ENCODE measurements at places on chromosomes 2 and 18.

DNA sequence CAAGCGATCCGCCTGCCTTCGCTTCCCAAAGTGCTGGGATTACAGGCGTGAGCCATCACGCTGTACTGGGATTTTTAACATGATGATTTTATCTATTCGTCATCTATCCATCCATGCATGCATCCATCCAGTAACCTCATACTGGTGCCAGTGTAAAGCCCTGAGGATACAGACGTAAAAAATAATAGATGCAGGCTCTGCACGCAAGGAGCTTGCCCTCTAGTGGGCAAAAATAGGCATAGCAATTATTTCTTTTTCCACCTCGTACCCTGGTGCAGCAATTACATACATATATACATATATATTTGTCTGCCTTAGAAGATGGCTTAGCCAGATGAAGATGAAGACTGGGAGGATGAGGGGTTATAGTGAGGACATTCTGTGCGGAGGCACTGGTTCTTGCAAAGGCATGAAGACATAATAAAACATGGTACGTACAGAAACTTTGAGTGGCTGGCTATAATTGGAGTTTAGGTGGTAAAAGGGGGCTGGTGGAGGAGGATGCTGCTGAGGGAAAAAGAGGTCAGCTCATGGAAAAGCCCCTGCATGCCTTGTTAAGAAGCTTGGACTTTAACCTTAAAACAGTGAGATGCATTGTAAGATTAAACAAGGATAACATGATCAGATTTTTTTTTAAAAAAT is 19.6 kb upstream of the RPIA start:
- DNase-seq, result no peak

GRCh38 chr2:101305492-101306078 is 2.9 kb downstream of the RNF149 start:
- no peak for DNase-seq

GRCh38 chr2:128317181-128317898 is 1.3 kb downstream of the HS6ST1 start:
- DNase-seq, result peak; percentile 57

DNA sequence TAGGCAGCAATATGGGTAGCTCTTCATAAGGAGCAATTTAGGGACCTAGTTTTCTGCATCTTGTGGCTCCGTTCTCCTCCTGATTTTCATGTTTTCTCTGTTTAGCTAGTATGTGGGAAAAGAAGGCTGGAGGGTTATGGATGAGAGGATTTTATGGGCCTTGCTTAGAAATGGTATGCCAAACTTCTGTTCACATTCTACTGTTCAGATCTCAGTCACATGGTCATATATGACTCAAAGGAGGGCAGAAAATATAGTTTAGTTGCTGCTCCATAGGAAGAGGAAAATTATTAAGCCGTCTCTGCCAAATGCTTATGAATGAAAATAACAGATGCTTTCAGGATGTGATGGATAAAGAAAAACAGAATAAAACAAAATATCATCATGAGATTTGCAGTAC is 361.8 kb upstream of the CWC22 start:
- no peak for DNase-seq

DNA sequence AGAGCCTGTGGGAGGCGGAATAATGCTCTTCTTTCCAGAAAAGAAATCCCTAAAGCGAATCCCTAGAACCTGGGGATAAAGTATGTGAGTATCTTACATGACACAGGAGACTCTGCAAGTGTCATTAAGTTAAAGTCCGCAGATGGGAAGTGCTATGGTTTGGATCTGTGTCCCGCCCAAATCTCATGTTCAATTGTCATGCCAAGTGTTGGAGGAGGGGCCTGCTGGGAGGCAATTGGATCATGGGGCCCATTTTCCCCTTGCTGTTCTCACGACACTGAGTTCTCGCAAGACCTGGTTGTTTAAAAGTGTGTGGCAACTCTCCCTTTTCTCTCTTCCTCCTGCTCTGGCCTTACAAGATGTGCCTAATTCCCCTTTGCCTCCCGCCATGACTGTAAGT is 207.8 kb downstream of the MYT1L start:
- no peak for DNase-seq

DNA sequence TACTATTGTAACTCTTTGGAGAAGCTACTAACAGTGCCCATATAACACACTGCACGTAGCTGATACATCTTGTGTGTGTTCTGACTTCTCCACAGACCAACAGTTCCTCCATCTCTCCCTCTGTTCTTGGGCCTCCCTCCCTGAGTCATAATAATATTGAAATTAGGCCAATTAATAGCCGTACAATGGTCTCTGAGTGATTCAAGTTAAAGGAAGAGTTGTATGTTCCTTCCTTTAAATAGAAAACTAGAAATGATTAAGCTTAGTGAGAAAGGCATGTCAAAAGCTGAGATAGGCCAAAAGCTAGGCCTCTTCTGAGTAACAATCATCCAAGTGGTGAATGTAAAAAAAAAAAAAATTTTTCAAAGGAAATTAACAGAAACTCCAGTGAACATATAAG is 828.4 kb upstream of the CHAC2 start:
- DNase-seq, result no peak

GRCh38 chr2:167381349-167381748 is 493.1 kb downstream of the XIRP2 start:
- DNase-seq, result no peak

DNA sequence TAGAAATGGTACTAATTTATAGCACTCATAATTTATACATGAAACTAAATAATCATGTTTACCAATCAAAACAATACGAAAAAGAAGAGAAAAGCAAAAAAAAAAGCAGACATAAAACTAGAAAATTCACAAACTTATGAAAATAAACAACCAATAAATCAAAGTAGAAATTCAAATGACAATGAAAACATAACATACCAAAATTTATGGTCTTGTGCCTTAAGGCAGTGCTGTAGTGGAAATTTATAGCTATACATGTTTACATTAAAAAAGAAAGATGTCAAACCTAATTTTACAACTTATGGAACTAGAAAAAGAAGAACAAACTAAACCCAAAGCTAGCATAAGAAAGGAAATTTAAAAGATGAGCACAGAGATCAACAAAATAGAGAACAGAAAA is 16.1 kb upstream of the SPR start:
- DNase-seq, result no peak

GRCh38 chr2:29462293-29462692 is 347.1 kb downstream of the CLIP4 start:
- DNase-seq, result no peak

DNA sequence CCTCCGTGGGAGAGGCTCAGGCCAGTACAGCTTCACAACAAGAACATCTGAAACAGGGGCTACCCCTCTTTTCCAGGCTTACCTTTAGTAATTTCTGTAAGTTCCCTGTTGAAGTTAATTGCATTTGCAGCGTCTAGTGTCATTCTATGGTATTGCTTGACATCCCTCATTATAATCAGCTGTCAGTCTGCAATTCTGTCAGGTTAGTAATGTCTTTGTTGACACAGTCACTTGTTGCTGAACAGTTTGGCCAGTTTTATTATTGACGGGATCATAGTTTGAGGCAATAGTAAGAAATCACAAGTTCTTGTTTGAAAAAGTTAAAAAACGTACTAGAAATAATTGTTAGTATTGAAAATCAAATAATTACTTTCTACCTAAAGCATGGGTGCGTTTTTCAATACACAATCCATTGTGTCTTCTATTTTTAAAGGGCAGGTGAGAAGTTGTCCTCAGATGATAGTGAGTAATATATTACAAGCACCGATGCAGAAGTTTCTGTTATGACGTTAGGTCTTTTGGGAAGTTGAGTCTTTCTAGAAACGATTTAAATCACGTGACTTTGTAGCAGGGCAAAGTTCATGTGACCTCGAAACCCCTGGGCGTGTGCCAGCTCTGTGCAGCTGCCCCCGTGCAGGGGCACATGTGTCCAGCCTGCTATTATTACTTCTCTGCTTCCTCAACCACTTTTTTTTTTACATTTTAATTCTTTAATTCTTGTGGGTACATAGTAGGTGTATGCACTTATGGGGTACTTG is 49.5 kb upstream of the MBP start:
- no peak for DNase-seq

GRCh38 chr2:85810371-85811179 is 56.8 kb downstream of the ATOH8 start:
- no peak for DNase-seq

- no peak for DNase-seq
These were observed 23.5 kb upstream of the ANXA4 start for GRCh38 chr2:69718338-69718965.

DNA sequence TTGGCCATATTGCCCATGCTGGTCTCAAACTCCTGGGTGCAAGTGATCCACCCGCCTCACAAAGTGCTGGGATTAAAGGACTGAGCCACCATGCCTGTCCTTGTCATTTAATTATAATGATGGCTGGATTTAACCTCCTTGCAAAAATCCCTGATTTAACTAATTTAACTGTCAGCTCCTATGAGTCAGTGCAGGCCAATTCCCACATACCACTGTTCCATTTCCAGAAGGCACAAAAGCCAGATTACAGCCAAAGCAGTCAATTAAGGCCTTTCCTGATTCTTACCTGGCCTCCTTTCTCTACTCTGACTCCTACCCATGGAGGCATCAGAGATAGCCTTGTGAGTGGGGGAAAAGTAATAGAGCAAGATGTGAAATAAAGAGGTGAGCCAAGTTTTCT is 12.3 kb upstream of the SLC35F5 start:
- no peak for DNase-seq
